T follicular helper cell (primary cell): ENCODE measurements at places on chromosomes 11 and 22.
A peak's percentile ranks its signal among the peaks of the same experiment; 100 is the strongest.

DNA sequence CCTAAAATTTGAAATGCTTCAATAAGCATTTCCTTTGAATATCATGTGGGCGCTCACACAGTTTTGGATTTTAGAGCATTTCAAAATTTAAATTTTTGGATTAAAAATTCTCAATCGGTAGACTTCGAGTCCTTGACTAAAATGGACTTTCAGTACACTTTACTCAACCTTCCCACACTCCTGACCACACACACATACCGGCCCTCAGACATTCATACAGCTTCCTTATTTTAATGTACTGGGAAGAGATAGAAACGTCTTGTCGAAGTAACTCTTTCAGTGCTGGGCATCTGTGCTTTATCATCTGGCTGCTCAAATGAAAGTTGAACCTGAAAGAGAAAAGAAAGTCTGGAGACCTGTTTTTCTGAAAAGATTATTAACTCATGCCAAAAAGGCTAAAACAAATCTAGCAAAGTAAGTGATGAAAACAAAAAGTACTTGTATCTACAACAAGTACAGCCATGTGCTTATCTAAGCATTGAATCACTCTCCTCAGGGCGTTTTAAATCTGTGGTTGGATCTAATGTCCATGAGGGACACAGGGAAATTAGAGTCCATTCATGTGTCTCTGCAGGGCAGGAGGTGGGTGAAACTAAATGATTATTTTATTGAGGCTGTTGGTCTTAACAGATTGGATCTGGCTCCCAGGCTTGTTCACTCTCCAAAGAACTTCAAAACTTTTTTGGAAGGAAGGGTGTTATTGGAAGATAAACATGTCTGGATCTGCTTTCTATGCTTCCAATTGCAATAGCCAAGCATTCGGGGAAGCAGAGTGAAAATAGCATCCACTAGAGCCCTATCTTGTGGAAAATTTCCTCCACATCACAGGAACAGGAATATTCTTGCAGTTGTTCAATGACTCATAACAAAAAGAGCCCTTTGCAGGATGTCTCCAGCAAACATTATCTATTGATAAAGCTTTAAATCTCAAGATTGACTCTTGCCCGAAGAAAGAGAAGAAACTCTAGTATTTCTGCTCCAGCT is 47.0 kb downstream of the CARD18 start:
- no peak for DNase-seq

- no peak for DNase-seq
These were observed 920.1 kb downstream of the BRD1 start for GRCh38 chr22:48907591-48907990.

- DNase-seq, result no peak
These were observed 2.9 kb downstream of the CSNK1E start for GRCh38 chr22:38314051-38314932.

GRCh38 chr22:29394931-29395581 is 6.7 kb upstream of the AP1B1 start:
- peak; percentile 48 for DNase-seq

DNA sequence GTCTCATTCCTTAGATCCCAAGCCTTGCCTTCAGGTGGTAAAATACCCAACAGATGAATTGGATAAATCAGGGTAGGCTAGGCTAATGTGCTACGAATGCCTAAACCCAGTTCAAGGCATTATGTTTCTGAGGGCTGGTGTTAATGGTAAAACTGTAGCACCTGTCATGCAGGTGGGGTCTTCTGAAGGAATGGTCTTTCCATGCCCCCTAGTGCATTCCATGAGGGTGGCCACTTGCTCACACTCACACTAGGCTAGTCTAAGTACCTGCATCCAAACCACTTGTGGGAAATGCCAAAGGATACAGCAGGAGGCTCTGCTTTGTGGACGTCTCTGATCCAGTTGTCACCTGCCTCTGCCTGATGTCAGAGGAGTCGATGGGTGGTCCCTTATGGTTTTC is 24.2 kb upstream of the UCP3 start:
- no peak for DNase-seq

DNA sequence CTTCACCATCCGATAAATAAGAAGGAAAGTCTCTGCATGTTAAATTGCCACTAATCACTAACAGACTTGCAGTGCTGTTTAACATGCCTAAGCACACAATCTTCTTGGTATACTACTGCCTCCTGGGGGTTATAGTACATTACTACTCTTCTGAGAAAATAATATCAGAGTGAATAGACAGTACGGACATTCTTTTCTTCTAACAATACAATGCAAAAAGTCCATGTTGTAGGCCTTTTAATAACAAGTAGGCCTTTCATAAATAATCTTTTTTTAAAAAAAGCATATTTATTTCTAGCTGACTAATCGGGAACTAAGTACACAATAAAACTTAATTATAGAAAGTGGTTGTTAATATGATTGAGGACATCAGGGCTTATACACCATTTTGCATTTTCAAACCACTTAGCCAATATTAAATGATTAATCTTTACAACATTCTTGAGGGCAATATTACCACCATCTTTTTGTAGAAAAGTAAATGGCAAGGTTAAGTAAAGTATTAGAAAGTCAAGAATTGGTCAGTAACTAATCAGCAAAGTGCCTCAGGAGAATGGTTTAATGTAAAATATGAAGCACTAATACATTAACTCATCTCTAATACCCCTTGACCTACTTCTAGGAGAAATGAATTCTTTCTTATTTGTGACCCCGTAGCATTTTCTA is 84.7 kb downstream of the TTC28 start:
- DNase-seq, result no peak

- no peak for DNase-seq
These were observed 1378.0 kb downstream of the BRD1 start for GRCh38 chr22:48449466-48450187.

DNA sequence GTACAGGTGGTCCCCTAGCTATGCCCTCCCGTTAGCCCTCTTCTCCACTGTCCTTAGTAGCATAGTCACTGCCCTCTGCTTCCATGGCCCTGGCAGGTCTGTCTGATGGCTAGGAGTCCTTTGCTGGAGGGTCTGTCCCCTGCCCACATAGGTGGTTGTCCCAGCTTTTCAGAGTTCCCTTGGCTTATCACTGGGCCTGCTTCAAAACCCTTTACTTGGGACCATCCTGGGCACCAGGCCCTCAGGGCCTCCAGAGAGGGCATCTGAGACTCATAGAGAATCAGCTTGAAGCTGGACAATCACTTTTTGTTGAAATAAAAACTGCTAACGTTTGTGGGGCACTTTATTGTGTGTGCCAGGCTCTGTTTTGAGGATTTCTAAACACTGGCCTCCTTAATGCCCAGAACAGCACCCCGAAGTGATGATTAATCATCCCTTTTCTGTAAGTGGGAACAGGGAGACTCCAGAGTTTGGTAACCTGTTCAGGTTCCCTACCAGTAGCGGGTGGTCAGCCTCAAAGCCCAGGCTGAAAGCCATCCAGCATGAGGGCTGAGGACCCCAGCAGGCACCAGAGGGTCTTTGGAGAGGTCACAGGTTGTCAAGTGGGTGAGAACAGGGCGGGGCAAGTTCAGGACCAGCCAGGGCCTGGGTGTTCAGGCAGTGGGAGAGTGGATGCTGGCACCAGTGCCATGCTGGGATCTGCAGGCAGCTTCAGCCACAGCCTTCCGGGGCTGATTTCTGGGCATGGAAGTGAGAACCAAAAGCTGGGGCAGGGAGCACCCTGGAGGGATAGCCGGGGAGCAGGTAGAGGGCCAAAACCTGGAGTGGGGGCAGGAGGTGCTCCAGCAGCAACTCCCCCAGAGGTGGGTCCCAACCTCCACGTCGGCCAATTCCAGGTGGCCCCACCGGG is 495 bp upstream of the KCNK4 start:
- DNase-seq, result no peak

- no peak for DNase-seq
These were observed 13.2 kb downstream of the IGLL1 start for GRCh38 chr22:23566705-23567475.

DNA sequence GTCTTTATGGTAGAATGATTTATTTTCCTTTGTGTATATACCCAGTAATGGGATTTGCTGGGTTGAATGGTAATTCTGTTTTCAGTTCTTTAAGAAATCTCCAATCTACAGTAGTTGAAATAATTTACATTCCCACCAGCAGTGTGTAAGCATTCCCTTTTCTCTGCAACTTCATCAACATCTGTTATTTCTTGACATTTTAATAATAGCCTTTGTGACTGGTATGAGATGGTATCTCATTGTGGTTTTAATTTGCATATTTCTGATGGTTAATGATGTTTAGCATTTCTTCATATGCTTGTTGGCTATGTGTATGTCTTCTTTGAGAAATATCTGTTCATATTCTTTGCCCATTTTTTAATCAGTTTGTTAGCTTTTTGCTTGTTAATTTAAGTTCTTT is 901.2 kb downstream of the METTL15 start:
- DNase-seq, result no peak

GRCh38 chr11:134939905-134940304 is 527.9 kb upstream of the B3GAT1 start:
- no peak for DNase-seq

GRCh38 chr11:46134540-46134939 is 13.3 kb upstream of the PHF21A start:
- no peak for DNase-seq

GRCh38 chr11:37496201-37496600 is 898.2 kb upstream of the RAG2 start:
- no peak for DNase-seq

DNA sequence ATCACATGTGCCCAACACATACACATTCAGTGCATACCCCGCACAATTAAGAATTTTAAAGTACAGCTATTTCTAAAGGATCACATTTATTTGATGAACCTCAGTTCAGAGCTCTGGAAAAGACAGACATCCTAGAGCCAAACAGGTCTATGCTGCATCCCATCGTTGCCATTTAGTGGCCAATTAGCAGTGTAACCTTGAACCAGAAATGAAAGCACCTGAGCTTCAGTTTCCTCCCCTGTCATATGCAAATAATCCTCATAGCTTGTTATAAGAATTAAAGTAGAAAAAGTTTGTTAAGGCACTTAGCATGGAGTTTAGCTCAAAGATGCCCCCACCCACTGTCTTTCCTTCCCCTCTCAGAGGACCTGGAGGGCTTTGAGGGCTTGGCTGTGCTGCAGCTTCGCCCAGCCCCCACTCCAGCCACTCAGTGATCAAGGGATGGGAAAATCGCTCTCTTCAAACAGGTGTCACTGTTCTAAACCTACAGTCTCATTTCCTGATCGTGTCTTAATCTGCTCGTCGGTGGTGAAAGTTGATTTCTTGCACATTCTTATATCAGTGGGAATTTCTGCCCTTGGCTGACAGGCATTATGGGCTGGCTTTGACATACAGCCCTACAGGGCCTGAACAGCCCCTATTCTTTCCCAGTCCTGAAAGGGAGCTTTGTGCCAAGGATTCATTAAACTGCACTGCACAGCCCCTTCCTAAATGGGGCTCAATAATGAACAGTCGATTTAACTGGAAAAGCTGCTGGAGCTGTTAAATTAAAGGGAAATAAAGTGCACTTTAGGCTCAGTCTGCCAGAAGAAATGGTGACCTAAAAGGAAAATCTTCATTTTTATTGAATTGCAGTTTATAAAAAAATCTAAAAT is 23.3 kb upstream of the FAM181B start:
- DNase-seq, result no peak

- no peak for DNase-seq
These were observed 113.0 kb upstream of the CLMP start for GRCh38 chr11:123308077-123308476.

GRCh38 chr11:18720808-18721560 is 5.0 kb downstream of the IGSF22 start:
- peak; percentile 74 for DNase-seq

GRCh38 chr11:122103321-122103720 is 12.7 kb downstream of the BLID start:
- no peak for DNase-seq

DNA sequence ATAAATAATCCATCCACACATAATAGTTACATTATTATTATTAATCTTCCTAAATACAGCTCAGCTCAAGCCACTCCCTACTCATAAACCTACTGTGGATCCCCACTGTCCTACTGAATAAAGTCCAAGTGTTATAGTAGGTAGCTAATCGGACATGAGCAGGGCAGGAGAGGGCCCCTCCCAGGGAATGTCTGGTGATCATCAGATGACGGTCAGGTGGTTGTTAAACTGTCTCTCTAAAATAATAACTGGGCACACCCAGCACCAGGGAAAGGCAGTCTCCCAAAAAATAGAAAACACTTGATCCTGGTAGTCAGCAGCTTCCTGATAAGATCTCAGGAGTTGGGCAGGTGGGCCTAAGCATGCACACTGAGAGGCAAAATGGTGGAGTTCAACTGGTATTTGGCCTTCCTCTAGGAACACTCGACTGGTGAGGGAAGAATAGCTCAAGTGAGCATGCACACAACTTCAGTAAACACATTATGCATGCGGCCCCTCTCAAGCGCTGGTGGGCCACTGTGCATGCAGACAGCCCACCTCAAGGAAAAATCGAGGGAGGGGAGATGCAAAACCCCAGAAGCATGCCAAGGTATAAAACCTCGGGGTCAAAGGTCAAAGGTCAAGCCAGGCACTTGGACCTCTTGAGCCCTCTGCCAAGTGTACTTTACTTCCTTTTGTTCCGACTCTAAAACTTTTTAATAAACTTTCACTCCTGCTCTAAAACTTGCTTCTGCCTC is 65.0 kb downstream of the LRRC32 start:
- DNase-seq, result no peak

DNA sequence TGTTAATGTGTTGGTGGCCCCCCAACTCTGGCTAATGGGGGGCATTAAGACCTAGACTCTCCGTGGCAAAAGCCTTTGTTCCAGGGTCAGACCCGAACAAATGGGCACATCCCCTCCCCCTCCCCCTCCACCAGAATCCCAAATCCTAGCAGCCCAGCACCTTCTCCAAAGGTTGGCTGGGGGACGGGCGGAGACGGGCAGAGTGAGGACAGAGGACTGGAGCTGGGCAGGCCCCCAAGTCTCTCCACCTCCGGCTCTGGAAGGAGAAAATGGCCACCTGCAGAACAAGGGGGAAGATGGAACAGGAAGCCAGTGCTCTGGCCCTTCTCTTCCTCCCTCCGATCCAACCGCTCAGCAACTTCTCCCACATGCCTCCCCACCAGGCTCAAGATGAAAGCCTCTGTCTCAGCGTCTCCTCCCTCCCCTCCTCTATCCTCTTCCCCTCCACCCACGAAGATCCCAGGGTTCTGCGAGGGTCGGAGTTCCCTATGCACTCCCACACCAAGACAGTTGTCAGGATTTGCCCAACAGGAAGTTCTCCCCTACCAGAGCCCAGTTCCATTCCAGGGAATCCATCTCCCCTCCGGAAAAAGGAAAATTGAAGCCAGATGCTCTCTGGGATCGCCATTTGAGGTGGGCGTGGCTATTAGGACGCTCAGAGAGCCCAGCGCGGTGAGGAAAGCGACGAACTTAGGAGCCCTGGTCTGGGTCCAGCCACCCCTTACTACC is 20.1 kb downstream of the ADA2 start:
- DNase-seq, result no peak

DNA sequence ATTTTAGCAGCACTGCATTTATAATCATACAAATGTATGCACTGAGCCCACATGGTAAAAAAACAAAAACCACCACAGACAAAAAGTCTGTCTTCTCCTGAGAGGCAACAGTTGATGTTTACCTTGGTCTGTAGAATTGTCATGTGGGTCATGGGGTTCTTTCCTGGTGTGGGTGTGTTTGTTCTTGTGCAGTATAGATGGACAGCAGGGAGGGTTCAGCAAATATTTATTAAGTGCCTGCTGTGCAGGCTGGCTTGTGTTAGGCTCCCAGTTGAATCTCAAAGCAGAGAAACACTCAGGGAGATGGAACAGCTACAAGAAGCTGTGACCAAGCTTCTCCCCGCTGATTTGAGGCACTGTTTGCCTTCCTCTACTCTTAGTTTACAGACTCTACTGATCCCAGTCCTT is 82.2 kb downstream of the PISD start:
- DNase-seq, result no peak
